ENCODE measurements at places on chromosomes 12 and 14.

GRCh38 chr12:49455501-49455900 is 83.3 kb upstream of the KCNH3 start:
- DNase-seq: no peak

- no peak for DNase-seq
Measured at GRCh38 chr12:96807741-96808140, 99.3 kb upstream of the NEDD1 start.

GRCh38 chr12:41936333-41936732 is 208.3 kb downstream of the GXYLT1 start:
- DNase-seq: no peak

GRCh38 chr12:127270193-127270592 is 996.8 kb upstream of the TMEM132C start:
- DNase-seq: no peak

DNA sequence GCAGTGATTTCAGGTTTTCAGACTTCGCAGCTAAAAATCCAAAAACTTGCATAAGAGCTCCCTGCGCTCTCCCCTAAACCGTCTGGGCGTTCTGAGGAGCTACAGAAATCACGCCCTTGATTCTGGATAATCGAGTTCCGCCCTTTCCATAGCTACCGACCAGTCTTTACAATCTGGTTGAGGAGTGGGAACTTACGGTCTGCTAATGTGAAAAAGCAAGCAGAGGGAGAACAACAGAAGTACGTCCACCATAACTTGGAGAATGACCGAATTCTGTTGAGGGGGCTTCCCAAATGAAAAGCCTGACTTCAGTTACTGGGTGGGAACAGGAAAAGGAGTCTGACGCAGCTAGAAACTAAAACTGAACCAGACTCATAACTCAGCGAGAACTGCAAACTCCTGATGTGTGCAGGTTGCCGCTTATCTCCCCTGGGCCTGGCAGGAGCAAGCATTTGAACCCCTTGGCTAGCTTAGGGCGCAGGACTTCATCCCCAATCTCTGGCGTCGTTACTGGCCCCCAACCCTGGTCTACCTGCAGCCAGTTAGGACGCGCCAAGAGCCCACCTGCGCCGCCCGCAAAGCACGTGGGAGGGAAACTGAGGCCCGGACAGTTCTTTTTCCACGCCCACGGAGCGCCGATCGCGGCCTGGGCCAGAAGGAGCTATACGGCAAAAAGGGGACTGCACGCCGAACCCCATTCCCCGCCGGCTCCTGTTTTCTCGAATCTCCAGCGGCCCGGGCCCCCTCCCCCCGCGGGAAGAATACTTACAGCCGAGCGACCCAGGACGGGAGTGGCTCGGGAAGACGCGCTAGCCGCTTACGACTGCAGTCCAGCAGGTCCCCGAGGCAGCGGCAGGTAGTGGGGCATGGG is 838 bp downstream of the LRIG3 start:
- DNase-seq: no peak

DNA sequence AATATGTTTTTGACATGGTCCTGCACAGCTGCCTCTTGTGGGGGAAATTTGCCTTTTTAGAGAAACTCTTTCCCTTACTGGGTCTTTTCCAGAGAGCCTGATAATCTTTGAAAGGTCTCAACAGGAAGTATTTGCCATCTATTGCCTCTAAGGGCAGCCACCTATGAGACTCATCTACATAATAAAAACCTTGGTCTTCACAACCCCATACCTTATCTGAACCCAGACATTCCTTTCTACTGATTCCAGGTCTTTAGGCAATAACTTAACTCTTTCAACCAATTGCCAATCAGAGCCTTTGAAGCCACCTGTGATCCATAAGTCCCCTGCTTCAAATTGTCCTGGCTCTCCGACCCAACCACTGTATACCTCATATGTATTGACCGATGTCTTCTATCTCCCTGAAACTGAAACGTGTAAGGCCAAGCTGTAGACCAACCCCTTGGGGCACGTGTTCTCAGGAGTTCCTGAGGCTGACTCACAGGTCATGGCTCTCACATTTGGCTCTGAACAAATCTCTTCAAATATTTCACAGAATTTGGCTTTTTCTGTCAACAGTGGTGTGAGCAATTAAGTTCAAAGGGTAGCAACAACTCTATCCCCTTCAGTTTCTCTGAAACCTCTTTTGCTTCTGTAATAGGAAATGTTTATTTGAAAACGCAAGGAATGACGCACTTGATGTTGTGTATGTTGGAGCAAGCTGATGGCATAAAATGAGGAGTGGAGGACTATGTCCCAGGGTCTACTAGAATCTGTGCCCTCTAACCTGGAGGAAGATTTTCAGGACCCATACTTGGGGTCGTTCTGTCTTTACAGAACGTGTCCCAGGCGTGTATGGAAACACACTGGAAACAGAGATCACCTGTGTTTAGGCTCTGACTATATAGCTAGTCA is 49.2 kb upstream of the EIF5 start:
- DNase-seq: no peak

GRCh38 chr14:32022938-32023466 is 54.1 kb upstream of the ARHGAP5 start:
- no peak for DNase-seq

- DNase-seq: no peak
Measured at GRCh38 chr12:33192226-33192625, 247.4 kb downstream of the SYT10 start.

DNA sequence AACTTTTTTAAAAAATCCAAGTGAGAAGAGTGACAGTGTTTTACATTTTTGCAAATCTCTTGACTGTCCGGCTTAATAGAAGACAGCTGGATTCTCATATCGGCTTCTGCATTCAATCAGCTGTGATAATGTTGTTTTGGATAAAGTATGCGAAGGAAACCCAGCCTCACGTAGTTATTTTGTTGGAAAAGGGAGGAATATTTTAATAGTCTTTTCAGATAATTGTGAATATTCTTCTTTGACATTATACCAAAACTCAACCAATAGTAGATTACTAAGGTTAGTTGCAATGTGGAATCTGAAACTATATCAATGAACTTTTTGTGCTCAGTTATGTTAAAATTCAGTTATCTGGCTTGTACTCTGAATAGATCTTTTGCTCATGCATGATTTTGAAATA is 276.5 kb downstream of the ZFP36L1 start:
- DNase-seq: no peak

- no peak for DNase-seq
Measured at GRCh38 chr12:47277972-47278448, 198.3 kb upstream of the AMIGO2 start.

DNA sequence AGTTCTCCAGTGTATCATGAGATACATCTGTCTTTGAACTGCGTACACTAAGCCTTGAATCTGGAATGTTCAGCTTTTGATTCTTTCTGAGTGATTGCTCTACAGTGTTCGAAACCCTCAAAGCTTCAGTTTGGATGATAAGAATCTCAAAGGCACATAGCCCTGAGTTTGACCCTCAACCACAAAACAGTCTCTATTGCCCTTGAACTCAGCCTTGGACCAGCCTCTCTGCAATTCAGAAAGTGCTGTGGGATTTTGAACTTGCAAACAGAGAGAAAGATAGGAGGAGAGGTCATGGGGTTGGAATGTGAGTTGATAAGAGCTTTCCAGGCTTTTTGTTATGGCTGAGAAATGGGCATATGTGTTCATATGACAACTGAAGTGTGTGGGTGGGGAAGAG is 100.3 kb downstream of the MYRFL start:
- no peak for DNase-seq

- no peak for DNase-seq
Measured at GRCh38 chr14:52063052-52063462, 5.8 kb downstream of the NID2 start.

GRCh38 chr12:94813314-94813713 is 163.0 kb upstream of the TMCC3 start:
- no peak for DNase-seq

- DNase-seq: no peak
Measured at GRCh38 chr14:76708028-76708427, 53.2 kb upstream of the VASH1 start.

GRCh38 chr14:35234012-35234805 is 58.0 kb upstream of the PSMA6 start:
- DNase-seq: no peak

DNA sequence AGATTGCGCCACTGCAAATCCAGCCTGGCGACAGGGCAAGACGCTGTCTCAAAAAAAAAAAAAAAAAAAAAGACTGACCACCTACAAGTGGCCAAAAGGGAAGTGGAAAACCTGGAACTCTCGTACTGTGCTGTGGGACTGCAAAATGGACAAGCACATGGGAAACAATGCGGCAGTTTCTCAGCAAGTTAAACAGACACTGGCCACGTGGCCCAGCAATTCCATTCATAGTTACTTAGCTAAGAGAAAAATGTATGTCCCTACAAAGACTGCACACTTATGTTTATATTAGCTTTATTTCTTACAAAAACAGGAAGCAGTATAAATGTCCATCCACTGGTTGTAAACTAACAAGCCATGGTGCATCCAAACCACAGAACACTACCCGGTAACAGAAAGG is 5.6 kb downstream of the CHFR start:
- DNase-seq: no peak

DNA sequence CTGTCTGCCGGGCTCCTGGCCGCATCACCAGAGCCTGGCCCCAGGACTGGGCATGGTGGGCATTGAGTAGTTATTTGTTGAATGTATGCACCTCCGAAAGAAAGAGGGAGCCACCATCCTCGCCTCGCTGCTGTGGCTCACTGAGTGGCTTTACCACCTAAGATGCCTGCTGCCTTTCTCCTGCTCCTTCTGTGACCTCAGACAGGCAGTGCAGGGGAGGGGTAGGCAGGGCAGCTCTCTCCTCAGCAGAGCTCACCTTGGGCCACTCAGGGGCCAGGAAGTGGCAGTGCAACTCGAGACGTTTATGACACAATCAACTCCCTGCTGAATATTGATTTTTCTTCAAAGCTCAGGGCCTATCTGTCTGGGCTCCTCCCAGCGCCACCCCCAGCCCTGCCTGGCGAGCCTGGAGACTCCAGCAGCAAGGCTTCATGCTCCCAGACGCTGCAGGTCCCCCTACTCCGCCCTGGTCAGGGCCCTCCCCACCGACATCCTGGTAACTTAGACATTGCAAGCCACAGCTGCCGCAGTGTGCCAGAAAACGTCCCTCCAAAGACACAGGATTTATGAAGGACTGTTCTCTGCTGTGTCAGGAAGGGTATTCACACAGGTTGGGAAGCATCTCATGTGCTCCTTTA is 84.3 kb upstream of the DIO3 start:
- DNase-seq: no peak

DNA sequence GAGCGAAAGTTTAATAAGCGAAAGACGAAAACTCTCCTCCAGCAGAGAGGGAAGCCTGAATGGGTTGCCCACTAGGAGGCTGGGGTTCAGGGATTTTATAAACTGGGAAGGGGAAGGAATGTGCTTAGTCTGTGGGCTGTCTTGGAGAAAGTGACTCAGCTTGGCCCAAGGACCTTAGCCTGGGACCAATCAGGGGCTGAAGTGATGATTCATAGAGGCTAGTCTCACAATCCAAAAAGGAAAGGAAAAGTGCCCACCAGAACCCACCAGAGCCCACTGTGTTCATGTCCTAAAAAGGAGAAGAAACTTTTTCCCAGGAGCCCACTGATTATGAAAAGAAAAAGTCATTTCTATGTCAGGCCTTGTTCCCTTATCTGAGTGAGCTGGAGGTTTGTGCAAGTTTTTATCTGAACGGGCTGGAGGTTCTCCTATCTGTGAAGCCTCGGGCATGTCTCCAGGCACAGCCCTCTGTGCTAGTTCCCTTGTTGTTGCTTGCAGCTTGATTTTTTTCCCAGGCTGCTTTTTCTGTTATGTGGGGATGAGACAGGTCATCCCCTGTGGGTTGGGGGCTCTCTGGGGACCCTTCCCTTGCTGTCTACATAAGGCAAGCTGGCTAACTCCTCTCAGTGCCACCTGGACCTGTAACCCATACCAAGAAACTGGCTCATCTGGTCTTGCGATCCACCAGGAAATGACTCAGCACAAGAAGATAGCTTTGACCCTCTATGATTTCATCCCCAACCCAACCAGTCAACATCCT is 8.3 kb upstream of the GOLGA5 start:
- no peak for DNase-seq

DNA sequence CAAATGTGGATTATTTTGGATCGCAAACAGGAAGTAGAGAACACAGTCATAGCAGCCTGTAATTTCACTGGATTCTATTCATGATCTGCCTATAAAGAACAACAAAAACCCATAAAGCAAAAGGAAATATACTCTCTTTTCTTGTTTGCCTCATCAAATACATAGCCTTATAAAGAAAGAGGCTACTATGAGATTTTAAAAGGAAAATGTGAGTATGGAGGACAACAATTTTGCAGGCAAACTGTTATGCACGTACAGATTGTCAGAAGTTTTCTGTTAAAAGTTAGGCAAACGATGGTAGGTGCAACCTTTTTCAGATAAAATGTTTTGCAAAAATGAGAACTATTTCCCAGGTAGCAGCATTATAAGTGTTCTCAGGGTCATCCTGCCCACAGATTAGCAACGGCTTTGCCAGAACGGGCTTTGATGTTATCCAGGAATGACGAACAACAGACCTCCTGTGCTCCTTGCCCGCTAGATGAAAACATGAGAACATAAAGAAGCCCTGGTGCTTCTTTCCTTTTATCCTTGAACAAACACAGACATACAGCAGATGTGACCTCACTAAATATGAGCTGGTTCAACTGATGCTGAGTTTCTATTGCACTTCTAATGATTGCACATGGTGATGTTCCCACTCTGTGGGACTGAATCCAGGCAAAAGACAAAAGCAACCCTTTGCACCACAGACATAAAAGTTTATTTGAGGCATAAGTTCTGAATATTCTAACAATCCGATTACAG is 88.1 kb downstream of the ITPR2 start:
- DNase-seq: no peak

DNA sequence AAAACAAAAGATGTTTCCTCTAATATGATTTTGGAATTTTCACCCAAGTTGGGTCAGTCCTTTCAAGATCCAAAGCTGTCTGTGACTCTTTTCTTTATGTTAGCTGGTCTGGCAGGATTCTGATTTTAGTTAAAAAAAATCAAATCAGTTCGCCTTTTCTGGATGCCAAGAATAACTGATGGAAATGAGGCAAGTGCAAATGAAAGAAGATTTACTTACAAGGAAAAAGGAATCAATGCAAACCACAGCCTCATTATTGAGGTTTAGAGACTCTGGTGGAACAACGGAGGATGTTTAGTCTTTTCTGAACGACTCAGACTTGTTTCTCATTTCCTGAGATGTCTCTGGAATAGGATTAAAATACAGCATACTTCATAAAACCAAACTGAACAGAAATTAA is 117.0 kb upstream of the DYRK2 start:
- DNase-seq: no peak

- DNase-seq: no peak
Measured at GRCh38 chr14:104913435-104913834, 11.2 kb upstream of the PLD4 start.

GRCh38 chr14:51849097-51849496 is 11.3 kb upstream of the GNG2 start:
- no peak for DNase-seq

- DNase-seq: no peak
Measured at GRCh38 chr12:62264706-62265105, 4.5 kb downstream of the USP15 start.

DNA sequence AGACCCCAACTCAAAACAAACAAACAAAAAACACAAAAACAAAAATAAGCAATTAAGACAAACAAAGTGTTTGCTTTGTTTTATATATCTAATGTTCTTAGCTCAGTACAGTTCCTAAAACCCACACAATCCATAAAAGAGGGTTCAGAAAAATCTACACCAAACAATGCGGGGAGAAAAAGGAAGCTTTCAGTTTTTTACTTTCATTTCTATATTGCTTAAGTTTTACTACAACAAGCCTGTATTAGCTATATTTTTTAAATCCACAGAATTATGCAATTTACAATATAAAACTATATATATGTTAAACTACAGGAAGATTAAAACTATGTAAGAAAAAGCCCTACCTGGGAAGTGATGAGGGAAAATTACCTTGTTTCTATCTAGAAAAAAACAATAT is 41.4 kb downstream of the CLIP1 start:
- DNase-seq: no peak
